ENCODE measurements at places on chromosomes 16 and 17.

DNA sequence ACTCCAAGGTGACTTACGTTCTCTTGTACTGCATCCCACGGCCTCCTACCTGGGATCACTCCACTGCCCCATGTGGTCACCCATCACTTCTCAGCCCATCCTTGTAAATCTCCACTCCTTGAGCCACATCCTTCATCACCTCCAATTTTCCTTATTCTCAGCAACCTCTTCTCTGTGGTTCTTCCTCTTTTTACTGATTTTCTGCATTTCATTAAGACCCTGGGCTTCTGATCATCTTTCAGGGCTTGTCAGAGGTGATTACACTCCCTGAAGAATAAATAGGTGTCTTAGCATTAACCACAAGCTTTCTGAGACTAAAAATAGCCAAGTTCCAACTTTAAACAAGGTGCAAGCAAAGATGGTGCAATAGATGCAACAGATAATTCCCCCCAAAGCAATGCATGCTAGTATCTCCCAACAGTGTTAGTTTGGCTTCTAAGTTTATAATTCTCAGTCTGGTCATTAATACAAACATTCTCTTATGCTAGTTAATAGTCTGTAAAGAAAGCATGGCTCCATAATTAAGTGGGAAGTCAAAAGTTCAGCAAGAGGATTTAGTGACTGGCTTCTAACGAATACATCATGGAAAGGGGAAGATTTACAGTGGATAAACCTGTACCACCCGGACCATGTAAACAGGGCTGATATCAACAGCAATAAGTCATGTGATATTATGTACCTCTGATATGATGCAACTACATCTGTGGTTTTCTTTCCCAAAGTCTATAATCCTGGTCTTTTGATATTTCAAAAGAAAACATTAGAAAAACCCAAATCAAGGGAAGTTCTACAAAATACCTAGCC lies 47.4 kb upstream of the FOXJ1 start:
- DNase-seq: no peak

DNA sequence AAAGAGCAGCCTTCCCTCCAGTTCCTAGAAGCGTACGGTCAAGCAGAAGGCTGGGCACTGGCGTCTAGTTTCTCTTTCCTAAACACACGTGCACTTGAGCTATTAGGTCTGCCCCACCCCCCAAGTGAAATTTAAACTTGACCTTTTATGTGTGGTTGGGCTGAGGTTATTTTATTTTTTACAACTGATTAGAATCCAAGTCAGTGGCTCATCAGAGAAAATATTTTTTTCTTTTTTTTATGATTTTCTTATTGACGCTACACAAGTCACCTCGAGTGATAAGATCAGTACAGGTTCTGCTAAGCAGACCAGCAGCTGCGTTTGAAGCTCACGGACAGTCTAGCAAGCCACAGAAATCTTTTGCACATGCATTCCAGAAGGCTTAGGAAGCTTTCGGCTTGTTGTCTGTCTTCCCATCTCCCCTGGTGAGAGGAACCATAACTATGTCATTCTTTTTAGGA lies 95.1 kb downstream of the ZFHX3 start:
- DNase-seq: no peak

- DNase-seq: no peak
These were observed 217.9 kb downstream of the ENGASE start for GRCh38 chr17:79292501-79292900.

DNA sequence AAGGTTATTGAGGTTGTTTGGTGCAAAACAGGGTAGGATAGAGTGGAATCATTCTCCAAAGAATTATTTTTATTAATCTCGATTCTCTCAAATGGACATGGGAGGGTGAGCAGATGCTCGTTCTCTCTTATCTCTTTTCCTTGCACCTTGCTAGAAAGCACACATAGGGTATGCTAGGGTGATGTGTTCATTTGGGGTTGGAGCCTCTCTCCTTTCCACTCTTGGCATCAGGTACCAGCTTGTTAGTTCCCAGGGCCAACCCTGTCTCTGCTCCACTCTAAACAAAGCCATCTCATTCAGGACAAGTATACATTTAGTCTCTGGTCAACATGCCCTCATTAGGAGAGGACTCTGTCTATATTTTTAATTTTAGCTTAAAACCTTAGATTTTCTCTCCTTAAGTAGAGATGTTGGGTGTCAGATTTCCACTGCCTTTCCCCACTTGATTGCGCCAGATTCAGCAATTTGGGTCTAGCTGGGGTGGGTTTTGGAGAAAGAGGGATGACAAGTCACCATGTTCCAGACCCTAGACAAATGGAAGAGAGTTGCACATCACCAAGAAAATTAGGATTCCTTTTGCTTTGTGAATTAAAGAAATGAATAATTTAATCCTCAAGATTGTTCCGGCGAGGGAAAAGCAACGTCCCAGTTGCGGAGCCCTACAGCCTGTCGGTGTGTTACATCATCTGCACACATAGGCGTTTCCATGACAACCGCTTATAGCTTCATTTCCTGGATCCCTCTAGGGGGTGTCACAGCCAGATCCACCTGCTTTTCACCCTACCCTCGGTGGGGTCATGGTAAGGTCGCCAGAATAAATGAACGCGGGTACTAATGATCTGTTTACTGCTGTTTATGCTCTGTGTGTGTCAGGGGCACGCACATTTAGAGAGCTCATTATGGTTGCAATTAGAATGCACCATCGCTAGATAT lies 41.6 kb downstream of the SNX11 start:
- DNase-seq: no peak

DNA sequence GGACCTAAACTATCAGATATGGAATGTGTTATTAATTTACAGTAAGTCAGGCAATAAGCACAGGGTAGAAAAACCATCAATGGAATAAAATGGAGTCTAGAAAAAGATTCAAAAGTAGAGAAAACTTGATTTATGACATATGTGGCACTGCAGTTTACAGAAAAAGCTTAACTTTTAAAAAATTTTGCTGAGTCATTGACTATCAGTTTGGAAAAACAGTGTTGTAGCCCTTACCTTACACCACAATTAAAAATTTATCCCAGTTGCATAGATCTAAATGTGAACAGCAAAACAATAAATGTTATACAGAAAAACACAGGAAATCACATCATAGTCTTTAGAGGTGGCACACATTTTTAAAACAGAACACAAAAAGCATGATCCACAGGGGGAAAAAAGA lies 108.5 kb downstream of the USP22 start:
- no peak for DNase-seq

DNA sequence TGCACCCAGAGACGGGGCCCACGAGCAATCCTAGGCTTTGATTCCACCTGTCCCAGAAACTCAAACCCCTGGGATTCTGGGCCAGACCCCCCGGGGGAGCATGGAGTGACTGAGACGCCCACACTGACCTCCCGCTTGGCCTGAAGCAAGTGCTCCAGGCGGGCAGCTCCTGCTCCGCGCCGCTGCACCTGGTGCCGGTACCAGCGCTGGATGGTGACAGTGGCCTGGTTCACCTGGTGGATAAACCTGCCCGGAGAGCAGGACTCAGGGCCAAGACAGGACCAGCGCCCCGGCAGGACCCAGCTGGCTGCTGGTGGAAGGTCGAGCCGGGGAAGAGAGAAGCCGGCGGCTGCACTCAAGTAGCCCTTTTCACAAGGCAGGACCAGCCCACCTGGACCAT lies 22.6 kb downstream of the CEP131 start:
- no peak for DNase-seq

- DNase-seq: no peak
These were observed 910.5 kb downstream of the CDH11 start for GRCh38 chr16:64211331-64211730.

DNA sequence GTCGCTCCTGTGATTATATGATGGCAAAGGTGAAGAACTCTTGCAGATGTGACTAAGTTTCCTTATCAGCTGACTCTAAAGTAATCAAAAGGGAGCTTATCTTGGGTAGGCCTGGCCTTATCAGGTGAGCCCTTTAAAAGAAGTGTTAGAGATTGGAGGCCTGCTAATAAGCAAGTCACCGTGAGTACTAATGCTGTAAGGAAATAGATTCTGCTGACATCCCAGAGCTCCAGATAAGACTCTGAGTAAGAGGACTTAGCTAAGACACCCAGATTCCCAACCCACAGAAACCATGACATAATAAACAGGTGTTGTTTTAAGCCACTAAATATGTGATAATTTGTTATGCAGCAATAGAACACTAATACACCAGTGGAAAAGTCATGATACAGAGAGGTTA lies 99.9 kb upstream of the FAM20A start:
- DNase-seq: no peak

DNA sequence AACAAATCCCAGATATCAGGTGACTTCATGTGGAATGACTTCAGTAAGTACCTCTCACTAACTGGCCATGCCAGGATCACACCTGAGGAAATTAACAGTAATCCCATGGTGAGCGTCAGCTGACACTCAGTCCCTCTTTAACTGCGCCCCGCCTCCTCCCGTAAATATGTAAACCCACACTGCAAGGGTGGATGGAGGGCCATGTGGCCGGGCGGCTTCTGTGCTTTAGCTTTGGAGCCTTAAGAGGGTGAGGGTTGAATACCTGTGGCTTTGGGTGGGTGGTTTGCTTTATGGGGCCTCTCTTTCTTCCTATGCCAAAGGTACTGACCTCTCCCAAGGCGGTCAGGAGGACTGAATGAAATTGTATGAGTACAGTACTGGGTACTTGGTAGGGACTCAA lies 141.7 kb downstream of the MRM1 start:
- no peak for DNase-seq

DNA sequence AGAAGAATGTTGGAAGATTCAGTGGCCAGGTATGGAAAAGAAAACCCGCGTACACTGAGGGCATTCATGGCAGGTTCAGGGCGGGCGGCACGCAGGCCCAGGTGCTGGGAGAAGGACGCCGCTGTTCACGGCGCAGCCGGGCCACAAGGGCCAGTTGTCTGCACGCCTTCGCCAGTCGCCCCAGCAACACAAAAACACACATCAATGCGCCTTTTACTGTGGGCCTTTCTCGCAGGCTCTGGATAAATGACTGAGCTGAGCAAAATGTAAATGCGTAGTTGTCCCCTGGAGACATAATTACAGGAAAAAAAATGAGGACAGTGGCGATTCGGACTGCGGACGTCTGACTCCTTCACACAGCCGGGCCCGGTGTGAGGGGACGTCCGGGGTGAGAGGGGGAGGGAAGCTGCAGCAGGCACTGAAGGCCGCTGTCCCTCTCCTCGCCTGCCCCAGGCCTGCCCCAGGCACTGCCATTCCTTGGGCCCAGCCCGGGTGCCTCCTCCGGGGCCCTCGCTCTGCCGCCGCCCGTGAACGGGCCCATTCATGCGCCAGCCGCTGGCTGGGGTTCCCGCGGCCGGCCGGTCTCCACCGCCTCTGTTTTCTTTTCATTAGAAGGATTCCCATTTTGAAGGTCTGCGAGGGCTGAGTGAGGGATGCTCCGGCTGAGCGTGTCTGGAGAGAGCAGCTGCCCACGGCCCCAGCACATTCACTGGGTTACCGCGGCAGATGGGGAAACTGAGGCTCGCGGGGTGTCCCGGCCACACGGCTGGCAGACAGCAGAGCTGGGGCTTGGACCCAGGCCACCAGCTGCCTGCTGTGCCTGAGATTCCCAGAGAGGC lies 6.5 kb upstream of the ZNF469 start:
- no peak for DNase-seq

DNA sequence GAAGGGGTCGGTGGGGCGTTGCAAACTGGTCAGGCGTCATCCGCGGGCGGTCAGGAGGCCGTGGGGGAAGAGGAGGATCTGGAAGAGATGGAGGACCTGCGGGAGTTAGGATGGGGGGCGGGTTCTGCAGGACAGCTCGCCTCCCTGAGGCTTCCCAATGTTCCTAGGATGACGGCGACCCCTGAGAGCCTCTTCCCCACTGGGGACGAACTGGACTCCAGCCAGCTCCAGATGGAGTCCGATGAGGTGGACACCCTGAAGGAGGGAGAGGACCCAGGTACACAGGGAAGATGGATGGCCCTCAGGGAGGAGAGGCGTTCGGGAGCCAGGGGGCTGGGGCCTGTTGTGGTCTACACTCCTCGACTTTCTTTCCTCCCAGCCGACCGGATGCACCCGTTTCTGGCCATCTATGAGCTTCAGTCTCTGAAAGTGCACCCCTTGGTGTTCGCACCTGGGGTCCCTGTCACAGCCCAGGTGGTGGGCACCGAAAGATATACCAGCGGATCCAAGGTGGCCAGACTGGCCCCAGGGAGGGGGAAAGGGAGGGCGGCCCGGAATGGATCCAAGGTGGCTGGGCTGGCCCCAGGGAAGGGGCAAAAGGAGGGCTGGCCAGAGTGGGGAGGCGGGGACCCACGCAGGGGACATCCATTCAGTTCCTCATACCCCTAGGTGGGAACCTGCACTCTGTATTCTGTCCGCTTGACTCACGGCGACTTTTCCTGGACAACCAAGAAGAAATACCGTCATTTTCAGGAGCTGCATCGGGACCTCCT lies 839 bp downstream of the PLD2 start:
- DNase-seq: no peak

DNA sequence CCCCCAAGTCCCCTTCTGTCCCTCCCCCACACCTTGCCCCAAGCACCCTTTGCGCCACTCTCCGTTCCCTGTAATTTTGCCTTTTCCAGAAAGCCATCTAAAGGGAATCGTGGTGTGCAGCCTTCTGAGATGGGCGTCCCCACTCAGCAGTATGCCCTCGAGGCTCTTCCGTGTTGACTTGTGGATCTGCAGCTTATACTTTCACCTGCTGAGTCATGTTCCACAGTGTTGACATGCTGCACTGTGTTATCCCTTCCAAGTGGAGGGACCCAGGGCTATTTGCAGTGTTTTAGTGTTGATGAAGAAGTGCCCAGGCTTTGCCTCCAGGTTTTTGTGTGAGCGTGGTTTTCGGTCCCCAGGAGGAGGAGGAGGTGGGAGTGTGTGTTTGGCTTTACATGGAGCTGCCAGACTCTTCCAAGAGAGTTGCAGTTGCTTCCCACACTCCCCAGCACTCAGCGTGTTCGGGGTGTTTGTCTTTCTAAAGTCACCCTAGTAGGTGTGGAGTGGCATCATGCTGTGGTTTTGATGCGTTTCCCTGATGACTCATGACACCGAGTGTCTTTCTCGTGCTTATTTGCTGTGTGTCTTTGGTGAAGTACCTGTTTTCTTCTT lies 32.1 kb upstream of the JPT2 start:
- DNase-seq: no peak

DNA sequence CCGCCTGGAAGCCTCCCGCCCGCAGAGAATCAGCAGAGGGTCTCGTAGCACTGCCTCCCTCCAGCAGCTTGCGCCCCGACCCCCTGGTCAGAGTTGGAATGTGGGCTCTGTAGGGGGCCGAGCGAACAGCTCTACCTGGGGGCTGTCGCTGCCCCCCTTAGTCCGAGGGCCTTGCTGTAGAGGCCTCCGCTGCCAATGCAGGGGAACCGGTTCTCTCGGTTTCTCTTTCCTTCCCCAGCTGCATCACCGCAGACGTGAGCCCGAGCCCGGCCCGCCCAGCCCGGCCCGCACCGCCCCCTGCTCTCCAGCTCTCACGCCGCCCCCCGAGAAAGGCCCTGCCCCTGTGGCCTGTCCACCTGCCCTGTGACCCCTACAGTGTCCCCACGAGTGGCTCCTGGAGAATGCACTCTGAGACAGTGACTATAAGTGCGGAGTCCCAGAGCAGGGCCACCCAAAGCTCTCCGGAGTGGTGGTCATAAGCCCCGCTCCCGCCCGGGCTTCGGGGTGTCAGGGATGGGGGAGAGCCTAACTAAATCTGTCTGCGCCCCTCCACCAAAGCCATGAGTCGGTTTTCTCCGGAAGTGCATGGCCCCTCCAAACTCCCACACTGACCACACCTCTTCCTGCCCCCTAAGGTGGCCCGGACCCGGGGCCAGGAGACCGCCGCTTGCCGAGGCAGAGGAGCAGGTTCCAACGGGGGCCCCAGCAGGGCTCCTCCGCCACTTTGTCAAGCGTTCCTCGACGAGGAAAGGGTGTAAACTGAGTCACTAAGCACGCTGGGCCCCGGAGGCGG lies 1.7 kb downstream of the ARHGAP27 start:
- peak; percentile 86 for DNase-seq

- DNase-seq: no peak
These were observed 109.5 kb downstream of the ASIC2 start for GRCh38 chr17:33183487-33184026.

GRCh38 chr17:78705071-78705470 lies 77.0 kb downstream of the CYTH1 start:
- DNase-seq: no peak

Measured in GM10248 (cell line).